T-cell (primary cell): ENCODE measurements at places on chromosomes 1 and 21.
A peak's percentile ranks its signal among the peaks of the same experiment; 100 is the strongest.

DNA sequence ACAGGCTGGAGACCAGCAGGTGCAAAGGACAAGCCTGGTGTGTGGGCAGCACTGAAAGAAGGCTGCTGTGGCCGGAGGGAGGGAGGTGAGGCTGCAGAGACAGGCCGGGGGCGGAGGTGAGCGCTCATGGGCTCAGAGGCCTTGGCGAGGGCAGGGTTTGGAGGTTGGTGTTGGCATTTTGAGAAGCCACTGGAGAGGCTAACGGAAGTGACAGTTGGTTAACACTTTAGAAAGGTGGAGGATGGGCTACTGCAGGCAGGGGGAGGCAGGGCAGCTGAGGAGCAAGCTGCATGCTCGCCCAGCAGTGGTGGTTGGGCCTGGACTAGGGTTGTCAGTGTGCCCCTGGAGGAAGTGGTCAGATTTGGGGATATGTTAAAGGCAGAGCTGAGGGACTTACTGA lies 37.5 kb downstream of the QSOX1 start:
- H3K36me3 ChIP-seq: peaks cover 21% of the 10 kb centered on the region
- peak; percentile 9 for DNase-seq
- no peak overlapping the region for H3K4me3 ChIP-seq
- H3K27me3 ChIP-seq: no peaks in the 10 kb centered on the region
- H3K4me1 ChIP-seq: no peaks in the 10 kb centered on the region

- H3K27ac ChIP-seq: no peak overlapping the region
- H3K4me1 ChIP-seq: peaks cover 7% of the 10 kb centered on the region
- H3K27me3 ChIP-seq: peaks cover 11% of the 10 kb centered on the region
- DNase-seq: no peak
- no peaks in the 10 kb centered on the region for H3K36me3 ChIP-seq
Observed at GRCh38 chr1:21902026-21903012, 34.8 kb downstream of the HSPG2 start.

DNA sequence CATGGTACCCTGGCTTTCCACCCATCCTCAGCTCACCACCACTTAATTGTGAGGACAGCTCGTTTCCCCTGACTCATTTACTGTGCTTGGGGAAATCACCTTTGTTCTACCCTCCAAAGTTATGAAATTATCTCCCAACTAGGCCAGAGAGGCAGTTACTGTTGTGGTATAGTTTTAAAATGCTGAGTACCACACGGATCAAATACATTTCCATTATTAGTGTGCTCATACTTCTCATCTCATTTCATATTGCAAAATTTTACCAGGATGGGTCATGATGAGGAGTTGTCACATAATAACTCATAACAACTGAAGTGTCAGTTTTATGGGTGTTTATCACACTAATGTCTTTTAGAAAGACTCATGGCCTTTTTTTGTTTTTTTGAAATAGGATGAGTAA lies 9.2 kb upstream of the OR2B11 start:
- H3K27ac ChIP-seq: no peak overlapping the region
- H3K4me3 ChIP-seq: no peak overlapping the region
- DNase-seq: no peak
- no peaks in the 10 kb centered on the region for H3K4me1 ChIP-seq

DNA sequence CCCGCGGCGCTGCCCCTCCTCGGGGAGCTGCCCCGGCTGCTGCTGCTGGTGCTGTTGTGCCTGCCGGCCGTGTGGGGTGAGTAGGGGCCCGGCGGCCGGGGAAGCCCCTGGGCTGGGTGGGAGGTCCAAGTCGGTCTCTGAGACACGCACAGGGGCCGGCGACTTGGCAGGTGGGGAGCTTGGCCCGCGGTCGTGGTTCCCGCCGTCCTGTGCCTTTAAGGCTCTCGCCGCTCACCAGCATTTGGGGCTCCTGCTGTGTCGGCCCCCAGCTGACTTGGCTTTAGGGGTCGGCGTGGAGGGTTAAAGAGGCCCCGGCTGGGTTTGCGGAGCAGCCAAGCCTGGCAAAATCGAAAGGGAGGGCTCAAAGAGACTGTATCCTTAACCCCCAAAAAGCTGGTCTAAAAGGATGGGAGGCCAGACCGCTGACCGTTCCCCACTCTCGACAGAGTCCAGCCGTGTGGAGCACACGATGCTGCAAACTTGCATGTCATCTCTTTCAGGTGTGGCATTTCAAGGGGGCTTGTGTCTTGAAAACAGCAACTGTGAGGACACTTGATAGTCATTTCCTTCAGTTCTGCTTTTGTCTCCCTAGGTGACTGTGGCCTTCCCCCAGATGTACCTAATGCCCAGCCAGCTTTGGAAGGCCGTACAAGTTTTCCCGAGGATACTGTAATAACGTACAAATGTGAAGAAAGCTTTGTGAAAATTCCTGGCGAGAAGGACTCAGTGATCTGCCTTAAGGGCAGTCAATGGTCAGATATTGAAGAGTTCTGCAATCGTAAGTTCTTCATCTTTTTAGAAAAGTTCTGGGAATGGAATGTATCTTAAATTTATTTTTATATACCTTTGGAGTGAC lies 540 bp downstream of the CD55 start:
- peaks cover 20% of the 10 kb centered on the region for H3K4me1 ChIP-seq
- H3K27me3 ChIP-seq: peaks cover 3% of the 10 kb centered on the region
- no peak for DNase-seq
- peak overlapping the region; percentile 99 for H3K4me3 ChIP-seq
- H3K27ac ChIP-seq: peak overlapping the region; percentile 97
- H3K36me3 ChIP-seq: no peaks in the 10 kb centered on the region

DNA sequence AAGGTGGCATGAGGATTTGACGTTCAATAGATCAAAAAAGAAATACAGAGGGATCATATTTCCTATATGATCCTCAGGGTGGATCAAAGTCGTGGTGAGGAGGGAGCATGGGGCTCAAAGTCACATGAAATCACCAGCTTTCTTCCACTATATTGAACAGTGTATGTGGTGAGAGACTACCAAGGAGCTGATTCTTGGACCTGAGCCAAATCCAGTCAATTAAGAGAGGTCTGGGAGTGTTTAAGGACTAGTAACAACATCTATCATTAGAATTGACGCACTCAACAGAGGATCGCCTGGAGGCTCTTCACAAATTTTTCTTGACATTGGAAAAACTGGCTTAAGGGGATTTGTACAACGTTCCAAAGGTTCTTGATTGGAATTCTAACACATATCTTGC lies 267.7 kb upstream of the PROX1 start:
- no peaks in the 10 kb centered on the region for H3K4me1 ChIP-seq
- H3K27me3 ChIP-seq: no peaks in the 10 kb centered on the region
- H3K27ac ChIP-seq: no peak overlapping the region
- no peak overlapping the region for H3K4me3 ChIP-seq
- H3K36me3 ChIP-seq: no peaks in the 10 kb centered on the region

DNA sequence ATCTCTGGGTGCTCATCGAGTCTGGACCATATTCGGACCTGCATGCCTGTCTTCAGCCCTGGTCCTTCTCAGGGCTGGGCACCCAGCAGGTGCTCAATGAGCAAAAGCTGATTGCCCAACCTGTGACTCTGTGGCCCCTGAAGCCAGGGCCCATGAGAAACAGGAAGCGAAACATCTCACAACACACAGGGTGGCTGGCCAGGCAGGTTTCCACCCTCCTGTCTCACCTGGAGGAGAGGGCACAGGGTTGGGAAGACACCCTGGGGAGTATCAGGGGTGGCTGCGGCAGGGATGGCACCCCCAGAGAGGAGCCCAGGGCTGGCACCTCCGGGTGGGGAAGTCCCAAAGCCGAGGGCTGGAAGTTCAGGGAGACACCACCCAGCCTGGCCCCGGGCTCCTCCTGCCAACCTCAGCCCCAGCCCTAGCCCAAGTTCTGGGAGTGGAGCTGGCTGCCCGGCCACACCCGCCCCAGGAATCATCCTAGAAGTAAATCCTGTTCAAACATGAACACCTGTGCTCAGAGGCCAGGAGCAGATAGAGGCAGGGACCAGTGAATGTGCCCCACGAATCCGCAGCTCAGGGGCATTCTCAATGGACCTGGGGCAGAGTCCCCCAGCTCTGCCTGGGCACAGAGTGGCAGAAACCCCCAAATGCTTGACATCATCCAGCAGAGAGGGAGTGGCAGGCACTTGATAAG lies 54.6 kb downstream of the RAP1GAP start:
- H3K27ac ChIP-seq: no peak overlapping the region
- H3K4me3 ChIP-seq: no peak overlapping the region
- no peaks in the 10 kb centered on the region for H3K4me1 ChIP-seq

DNA sequence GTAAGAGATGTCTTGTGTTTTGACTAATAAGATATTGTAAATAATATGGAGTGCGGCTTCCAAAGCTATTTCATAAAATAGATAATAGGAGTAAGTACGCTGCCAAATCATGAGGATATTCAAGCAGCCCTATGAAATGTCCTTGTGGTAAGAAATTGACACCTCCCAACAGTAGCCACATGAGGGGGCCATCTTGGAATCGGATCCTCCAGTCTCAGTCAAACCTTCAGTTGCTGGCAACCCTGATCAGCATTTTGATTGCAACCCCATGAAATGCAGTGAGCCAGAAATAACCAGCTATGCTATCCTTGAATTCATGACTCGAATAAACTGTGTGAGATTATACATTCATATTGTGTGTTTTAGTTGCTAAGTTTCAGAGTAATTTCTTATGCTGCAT lies 212.4 kb downstream of the PLA2G4A start:
- H3K4me3 ChIP-seq: no peak overlapping the region
- no peaks in the 10 kb centered on the region for H3K27me3 ChIP-seq
- H3K27ac ChIP-seq: no peak overlapping the region
- no peaks in the 10 kb centered on the region for H3K4me1 ChIP-seq

DNA sequence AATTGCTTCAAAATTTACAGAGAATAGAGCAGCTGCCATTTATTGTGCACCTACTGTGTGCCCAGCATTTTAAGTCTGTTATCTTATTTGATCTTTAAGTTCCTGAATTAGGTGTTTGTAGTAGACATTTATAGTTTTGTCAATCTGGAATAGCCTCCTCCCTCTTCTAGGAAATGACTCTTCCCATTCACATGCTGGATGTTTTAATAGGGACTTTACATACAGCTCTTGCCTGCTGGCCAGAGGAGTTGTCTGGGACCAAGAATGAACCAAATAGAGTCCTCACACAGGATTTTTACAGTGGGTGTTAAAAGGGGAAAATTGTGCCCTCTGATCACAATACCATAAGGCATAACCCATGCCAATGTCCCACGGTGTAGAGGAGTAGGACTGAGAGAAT lies 367.1 kb downstream of the PDE4B start:
- DNase-seq: no peak
- no peaks in the 10 kb centered on the region for H3K4me1 ChIP-seq
- H3K36me3 ChIP-seq: no peaks in the 10 kb centered on the region
- H3K4me3 ChIP-seq: no peak overlapping the region
